ENCODE measurements at places on chromosomes 2 and 18.

GRCh38 chr18:63162271-63163014 is 157.1 kb downstream of the BCL2 start:
- no peak for DNase-seq

DNA sequence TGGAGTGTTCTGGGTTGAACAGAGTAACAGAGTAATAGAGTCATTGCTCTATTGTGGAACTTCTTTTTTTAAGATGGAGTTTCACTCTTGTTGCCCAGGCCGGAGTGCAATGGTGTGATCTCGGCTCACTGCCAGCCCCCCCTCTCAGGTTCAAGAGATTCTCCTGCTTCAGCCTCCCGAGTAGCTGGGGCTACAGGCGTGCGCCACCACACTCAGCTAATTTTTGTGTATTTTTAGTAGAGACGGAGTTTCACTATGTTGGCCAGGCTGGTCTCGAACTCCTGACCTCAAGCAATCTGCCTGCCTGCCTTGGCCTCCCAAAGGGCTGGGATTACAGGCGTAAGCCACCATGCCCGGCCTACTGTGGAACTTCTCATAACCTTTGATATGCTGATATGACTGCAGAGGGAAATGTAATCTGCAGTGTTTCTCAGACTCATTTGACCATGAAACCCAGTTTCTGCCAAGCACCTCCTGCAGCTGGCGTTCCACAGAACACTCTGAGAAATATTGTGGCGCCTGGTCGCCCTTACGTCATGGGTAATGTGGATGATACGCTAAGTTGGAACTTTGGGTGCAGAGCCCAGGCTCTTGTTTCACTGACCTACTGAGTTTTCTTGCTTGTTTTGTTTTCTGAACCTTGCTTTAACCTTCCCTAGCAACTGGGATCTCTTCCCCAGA is 213.8 kb downstream of the BCL2 start:
- no peak for DNase-seq

DNA sequence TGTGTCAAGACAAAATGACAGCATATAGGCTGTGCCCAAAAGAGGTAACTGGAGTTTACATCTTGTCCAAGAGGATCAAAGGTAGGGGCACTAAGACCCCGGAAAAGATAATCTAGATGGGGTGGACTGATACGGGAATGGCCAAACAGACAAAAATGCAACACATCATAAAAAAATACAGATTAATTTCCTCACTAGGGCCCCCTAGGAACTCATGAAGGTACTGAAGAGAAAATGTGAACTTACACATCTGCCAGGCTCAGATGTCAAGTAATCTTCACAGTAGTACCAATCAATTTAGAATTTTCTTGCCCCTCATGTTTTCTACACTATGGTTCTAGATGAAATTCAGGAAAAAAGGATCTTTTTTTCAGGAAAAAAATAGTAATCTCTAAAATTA is 115.6 kb upstream of the REG3A start:
- no peak for DNase-seq

GRCh38 chr18:9539283-9539682 is 64.0 kb downstream of the RALBP1 start:
- DNase-seq, result no peak

- DNase-seq, result no peak
Measured at GRCh38 chr2:239890206-239890746, 134.9 kb downstream of the NDUFA10 start.

- no peak for DNase-seq
Measured at GRCh38 chr2:1633092-1633671, 111.1 kb downstream of the PXDN start.

GRCh38 chr2:226179010-226179409 is 620.6 kb downstream of the IRS1 start:
- DNase-seq, result no peak

Measured in head of caudate nucleus (tissue), 42 donors.